ENCODE measurements at places on chromosomes 2 and 18.

- no peak for DNase-seq
Observed at GRCh38 chr18:75916624-75916982, 489.1 kb upstream of the SMIM21 start.

- DNase-seq = no peak
Observed at GRCh38 chr18:9627642-9628041, 13.3 kb upstream of the PPP4R1 start.

GRCh38 chr2:68104111-68104835 is 41.5 kb upstream of the C1D start:
- DNase-seq = no peak

DNA sequence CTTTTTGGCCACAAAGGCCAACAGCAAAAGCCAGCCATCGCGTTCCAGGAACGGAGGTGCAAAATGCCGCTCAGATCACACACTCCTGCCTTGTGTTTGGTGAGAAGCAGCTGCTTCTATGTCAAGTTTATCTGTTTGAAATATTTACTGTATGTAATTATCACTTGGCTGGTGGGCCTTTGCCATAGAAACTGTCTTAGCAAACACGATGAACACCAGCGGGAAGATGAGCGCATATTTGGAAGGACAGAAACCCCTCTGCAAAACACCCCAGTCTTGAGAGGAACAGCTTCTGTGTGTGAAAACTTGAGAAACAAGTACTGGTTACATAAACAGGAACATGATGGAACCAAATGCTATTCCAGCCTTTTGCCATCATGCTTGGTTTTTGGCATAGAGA is 59.7 kb downstream of the SCG2 start:
- DNase-seq = no peak

GRCh38 chr2:217150236-217150635 is 290.4 kb upstream of the TNP1 start:
- no peak for DNase-seq

All from stimulated activated CD4-positive, alpha-beta T cell treated with anti-CD3 and anti-CD28 coated beads, Interleukin-4, amount 100 ng/mL, for 24 hours (primary cell).